Stimulated activated CD8-positive, alpha-beta memory T cell treated with anti-CD3 and anti-CD28 coated beads, Interleukin-15, amount 100 ng/mL, for 24 hours (primary cell): ENCODE measurements at places on chromosomes 2 and 18.

DNA sequence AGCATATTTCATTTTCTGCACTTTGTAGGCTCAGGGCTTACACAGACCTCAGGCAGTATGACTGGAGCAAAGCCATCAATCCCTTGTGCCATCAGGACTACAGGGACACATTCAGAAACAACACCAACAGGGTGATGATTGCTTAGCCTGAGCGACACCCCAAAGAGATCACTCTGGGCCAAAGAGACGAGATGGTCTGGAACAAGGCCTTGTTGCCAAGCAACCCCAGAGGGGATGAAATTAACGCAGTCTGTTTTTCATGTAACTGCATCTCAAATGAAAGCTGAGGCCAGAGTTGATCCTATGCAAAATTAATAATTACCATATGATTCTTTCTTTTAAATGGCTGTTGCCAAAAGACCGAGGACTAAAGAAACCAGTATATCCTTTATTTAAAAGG is 20.2 kb upstream of the B3GNT2 start:
- DNase-seq: no peak

DNA sequence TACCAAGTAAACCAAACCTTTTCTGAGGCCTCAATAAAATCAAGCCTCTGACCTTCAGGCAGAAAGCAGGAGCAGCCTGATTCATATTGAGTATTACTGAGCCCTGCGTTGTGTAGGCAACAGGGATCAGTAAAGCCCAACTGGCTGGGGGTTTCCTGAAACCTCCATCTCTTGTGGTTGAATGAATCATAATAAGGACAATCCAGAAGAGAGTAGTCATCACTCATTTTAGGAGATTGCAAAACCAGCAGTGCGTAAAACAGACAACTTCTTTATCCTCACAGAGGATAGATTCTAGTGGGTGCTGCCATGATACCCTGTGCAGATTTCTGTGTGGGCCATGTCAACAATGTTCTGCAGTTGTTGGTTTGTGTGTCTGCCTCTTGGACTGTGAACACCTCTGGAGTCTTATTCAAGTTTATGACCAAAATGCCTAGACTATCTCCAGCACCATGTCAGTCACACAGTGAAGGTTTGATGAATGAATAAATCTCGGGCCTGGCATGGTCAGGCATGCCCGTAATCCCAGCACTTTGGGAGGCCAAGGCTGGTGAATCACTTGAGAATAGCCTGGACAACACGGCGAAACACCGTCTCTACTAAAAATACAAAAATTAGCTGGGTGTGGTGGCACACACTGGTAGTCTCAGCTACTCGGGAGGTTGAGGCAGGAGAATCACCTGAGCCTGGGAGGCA is 51.8 kb upstream of the RAB27B start:
- DNase-seq: no peak

DNA sequence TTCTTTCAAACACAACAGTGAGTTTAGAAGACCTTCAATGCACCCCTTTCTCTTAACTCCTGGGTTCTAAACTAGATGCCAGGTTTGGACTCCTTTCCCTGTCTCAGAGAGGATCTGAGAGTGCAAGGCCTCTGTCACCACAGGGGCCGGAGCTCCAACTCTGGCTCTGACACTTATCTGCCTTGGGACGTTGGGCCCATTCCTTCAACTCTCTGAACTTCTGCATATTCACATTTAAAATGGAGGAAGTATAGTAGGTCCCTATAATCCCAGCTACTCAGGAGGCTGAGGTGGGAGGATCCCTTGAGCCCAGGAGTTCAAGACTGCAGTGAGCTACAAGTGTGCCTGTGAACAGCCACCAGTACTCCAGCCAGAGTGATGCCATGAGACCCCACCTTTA is 44.1 kb upstream of the ZFP36L2 start:
- DNase-seq: no peak

- DNase-seq: no peak
Observed at GRCh38 chr2:46430992-46431391, 48.4 kb upstream of the TMEM247 start.

DNA sequence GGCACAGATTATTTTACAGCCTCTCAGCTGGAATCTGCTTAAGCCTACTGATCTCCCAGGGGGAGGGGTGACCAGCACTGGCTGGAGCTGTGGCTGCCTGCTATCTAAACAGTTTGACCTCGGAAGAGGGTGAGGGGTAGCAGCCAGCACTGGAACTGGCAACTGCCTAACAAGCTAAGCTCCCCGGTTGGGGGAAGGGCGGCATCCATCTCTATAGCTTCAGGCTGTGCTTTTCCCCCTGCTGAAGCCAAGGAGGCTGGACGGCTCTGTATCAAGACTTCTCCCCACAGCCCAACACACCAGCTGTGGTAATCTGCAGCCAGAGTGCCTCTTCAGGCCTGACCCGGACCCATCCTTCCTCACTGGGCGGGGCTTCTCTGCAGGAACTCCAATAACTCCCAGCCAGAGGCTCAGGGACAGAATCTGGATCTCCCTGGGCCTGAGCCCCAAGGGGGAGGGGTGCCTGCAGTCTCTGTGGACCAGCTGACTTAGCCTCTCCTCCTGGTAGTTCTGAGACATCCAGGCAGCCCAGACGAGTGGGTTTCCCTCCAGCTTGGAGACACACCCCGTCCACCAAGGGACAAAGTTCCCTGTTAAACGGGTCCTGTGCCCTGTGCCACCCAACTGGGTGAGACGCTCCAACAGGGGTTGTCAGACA is 560.2 kb downstream of the LRP1B start:
- no peak for DNase-seq
